ENCODE measurements at places on chromosomes 13 and 19.

GRCh38 chr19:18969931-18970659 is 29.1 kb upstream of the HOMER3 start:
- H3K36me3 ChIP-seq: no peaks in the 10 kb centered on the region
- H3K4me3 ChIP-seq: no peak overlapping the region
- no peak overlapping the region for H3K27ac ChIP-seq
- peaks cover 7% of the 10 kb centered on the region for H3K27me3 ChIP-seq
- peaks cover 4% of the 10 kb centered on the region for H3K4me1 ChIP-seq

GRCh38 chr19:49188626-49189200 is 31.1 kb downstream of the TRPM4 start:
- peaks cover 19% of the 10 kb centered on the region for H3K4me1 ChIP-seq
- no peak for DNase-seq
- peaks cover 2% of the 10 kb centered on the region for H3K36me3 ChIP-seq
- H3K27ac ChIP-seq: peak overlapping the region; percentile 20
- H3K4me3 ChIP-seq: no peak overlapping the region

GRCh38 chr13:31044364-31045285 is 112.2 kb downstream of the TEX26 start:
- H3K27ac ChIP-seq: peak overlapping the region; percentile 74
- peaks cover 16% of the 10 kb centered on the region for H3K27me3 ChIP-seq
- peak; percentile 90 for DNase-seq
- no peaks in the 10 kb centered on the region for H3K36me3 ChIP-seq
- peak overlapping the region; percentile 6 for H3K4me3 ChIP-seq

GRCh38 chr19:49224879-49225278 is 67.3 kb downstream of the TRPM4 start:
- DNase-seq: peak; percentile 59
- H3K27me3 ChIP-seq: peaks cover 8% of the 10 kb centered on the region
- no peak overlapping the region for H3K27ac ChIP-seq
- H3K4me1 ChIP-seq: peaks cover 10% of the 10 kb centered on the region
- no peaks in the 10 kb centered on the region for H3K36me3 ChIP-seq

GRCh38 chr19:49155005-49155819 is at the start of gene HRC:
HRC (minus strand) TSS chr19:49155396; CDS start chr19:49155237, 159 bp downstream.
- H3K36me3 ChIP-seq: no peaks in the 10 kb centered on the region
- no peak within 1 kb of the TSS for H3K4me3 ChIP-seq
- peaks cover 59% of the 10 kb centered on the region for H3K27me3 ChIP-seq
- no peak for DNase-seq
- H3K27ac ChIP-seq: no peak within 1 kb of the TSS

GRCh38 chr19:17424743-17425365 is 5.0 kb downstream of the MVB12A start:
- peaks cover 19% of the 10 kb centered on the region for H3K4me1 ChIP-seq
- peaks cover 12% of the 10 kb centered on the region for H3K36me3 ChIP-seq
- peak; percentile 60 for DNase-seq
- H3K4me3 ChIP-seq: no peak overlapping the region
- no peaks in the 10 kb centered on the region for H3K27me3 ChIP-seq

DNA sequence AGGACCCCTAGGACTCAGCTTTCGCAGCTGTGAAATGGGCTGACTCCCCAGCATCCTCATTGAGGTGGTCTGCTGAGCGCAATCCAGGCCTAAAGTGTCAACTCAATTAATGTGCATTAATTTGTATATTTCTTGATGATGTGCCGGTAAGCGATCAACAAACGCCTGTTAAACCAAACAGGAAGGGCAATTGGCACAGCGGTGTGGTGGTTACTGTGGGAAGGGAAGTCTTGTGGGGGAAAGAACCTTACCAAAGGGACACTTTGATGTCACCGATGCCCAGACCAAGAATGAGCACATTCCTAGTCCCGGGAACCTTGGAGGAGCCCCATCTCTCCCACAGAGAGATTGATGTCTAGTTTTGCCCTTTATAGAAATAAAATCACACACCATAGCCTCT is 1.6 kb downstream of the JAK3 start:
- no peaks in the 10 kb centered on the region for H3K27me3 ChIP-seq
- DNase-seq: peak; percentile 62
- peak overlapping the region; percentile 81 for H3K27ac ChIP-seq
- peak overlapping the region; percentile 91 for H3K4me3 ChIP-seq
- H3K36me3 ChIP-seq: peaks cover 42% of the 10 kb centered on the region
- peaks cover 70% of the 10 kb centered on the region for H3K4me1 ChIP-seq

- DNase-seq: no peak
- H3K4me3 ChIP-seq: no peak overlapping the region
- no peak overlapping the region for H3K27ac ChIP-seq
- no peaks in the 10 kb centered on the region for H3K4me1 ChIP-seq
- H3K36me3 ChIP-seq: no peaks in the 10 kb centered on the region
These were observed 177.3 kb downstream of the DNAJC15 start for GRCh38 chr13:43200736-43201135.

DNA sequence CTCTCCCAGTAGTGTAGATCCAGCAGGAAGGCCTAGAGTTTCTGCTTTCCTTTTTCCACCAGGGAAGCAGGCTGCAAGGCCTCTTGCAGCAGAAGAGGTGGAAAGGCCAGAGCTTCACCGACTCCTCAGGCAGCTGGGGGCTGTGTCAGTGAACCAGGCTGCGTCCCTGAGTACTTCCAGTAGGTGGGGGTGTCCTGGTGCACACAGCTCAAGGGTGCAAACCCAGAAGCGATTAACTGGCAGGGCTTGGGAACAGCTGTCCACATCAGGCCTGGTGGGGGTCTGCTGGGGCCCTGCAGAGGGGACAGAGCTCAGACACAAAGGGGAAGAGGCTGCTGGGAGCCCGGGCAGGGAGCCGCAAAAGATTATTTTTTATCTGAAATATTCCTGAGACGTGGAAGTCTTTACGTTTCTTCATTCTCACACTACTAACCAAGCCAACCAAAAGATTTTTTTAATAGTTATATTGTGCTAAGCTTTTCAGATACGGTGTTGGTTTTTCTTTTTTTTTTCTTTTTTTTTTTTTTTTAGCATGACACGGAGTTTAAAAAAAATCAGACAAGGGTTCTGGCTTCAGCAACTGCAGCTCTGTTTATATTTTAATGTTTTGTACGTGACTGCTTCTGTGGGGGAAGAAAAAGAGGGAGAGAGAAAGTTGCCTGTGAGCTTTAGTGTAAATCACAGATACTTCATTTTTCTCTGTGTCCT is 11.0 kb downstream of the TSHZ3 start:
- H3K4me1 ChIP-seq: peaks cover 21% of the 10 kb centered on the region
- no peaks in the 10 kb centered on the region for H3K36me3 ChIP-seq
- H3K4me3 ChIP-seq: no peak overlapping the region

GRCh38 chr13:48094404-48094780 is 512 bp downstream of the MED4 start:
- H3K36me3 ChIP-seq: peaks cover 12% of the 10 kb centered on the region
- peak overlapping the region; percentile 95 for H3K27ac ChIP-seq
- H3K4me1 ChIP-seq: peaks cover 46% of the 10 kb centered on the region
- peak; percentile 26 for DNase-seq

GRCh38 chr13:32117001-32117400 is 85.4 kb downstream of the FRY start:
- H3K4me1 ChIP-seq: peaks cover 3% of the 10 kb centered on the region
- H3K4me3 ChIP-seq: no peak overlapping the region
- no peaks in the 10 kb centered on the region for H3K36me3 ChIP-seq
- DNase-seq: no peak
- no peak overlapping the region for H3K27ac ChIP-seq

GRCh38 chr19:18062028-18062427 is 24.7 kb downstream of the IL12RB1 start:
- no peak overlapping the region for H3K27ac ChIP-seq
- DNase-seq: no peak
- H3K27me3 ChIP-seq: no peaks in the 10 kb centered on the region

DNA sequence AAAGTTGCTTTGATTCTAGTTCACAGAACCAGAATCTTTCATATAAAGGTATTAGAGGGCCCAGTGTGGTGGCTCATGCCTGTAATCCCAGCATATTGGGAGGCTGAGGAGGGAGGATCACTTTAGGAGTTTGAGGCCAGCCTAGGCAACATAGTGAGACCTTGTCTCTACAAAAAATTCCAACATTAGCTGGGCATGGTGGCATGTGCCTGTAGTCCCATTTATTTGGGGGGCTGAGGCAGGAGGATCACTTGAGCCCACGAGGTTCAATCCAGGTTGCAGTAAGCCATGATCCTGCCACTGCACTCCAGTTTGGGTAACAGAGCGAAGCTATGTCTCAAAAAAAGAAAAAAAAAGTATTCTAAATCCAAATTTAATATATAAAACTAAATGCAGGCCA is 9.1 kb downstream of the LDLR start:
- H3K27ac ChIP-seq: no peak overlapping the region
- DNase-seq: no peak
- peaks cover 78% of the 10 kb centered on the region for H3K36me3 ChIP-seq
- H3K27me3 ChIP-seq: no peaks in the 10 kb centered on the region

DNA sequence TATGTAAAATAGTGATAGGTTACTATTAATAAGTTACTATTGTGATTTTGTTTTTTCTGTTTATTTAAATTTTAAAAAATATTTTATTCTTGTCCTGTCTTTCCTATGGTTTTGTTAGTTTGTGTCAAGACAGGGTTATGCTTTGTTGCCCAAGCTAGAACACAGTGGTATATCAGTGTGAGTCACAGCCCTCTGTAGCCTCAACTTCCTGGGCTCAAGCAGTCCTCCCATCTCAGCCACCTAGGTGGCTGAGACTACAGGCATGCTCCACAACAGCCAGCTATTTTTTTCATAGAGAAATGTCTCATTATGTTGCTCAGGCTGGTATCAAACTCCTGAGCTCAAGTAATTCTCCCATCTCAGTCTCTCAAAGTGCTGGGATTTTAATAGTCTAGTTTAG is 99.5 kb downstream of the ZNF675 start:
- H3K4me3 ChIP-seq: no peak overlapping the region
- H3K27me3 ChIP-seq: no peaks in the 10 kb centered on the region
- no peaks in the 10 kb centered on the region for H3K4me1 ChIP-seq
- H3K27ac ChIP-seq: no peak overlapping the region
- DNase-seq: no peak

DNA sequence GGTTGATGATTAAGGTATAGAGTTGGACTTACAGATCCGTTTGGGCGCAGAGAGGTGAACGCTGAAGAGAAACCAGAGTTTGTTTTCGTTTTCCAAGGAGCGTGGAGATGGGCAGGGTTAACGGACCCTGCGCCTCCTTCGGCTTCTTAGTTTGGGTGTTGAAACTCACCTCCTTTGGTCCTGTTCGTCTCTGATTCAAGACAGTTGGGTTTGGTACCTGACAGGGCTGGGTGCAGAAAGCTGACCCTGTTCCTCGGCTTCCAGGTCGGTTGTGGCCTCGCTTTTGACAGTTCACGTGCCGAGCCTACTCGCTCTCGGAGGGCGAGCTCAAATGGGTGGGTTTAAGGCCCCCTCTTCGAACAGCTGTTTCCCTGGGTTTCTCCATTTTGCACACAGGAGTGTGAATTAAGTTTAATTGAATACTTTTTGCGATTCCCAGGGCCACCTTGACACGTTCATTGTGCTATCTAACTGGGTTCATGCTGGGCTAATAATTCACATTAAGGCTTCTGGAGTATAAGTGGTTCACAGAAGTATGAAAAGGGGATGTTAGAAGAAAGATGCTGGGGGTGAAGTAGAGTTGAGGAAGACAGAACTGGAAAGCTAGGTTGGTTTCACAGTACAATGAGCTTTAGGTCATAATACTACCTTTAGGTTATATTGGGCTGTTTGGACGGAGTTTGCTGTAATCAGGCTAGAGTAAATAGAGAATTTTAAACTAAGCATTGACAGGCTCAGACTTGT is 638 bp downstream of the USPL1 start:
- peak; percentile 56 for DNase-seq
- peaks cover 25% of the 10 kb centered on the region for H3K36me3 ChIP-seq
- H3K4me1 ChIP-seq: peaks cover 39% of the 10 kb centered on the region
- H3K27me3 ChIP-seq: no peaks in the 10 kb centered on the region

- no peak for DNase-seq
- H3K36me3 ChIP-seq: no peaks in the 10 kb centered on the region
- peaks cover 12% of the 10 kb centered on the region for H3K27me3 ChIP-seq
- H3K4me3 ChIP-seq: no peak overlapping the region
- no peak overlapping the region for H3K27ac ChIP-seq
These were observed 18.9 kb upstream of the KCTD15 start for GRCh38 chr19:33777753-33778088.

GRCh38 chr13:32515246-32515645 is 23.3 kb downstream of the N4BP2L2 start:
- H3K36me3 ChIP-seq: peaks cover 47% of the 10 kb centered on the region
- DNase-seq: no peak
- no peak overlapping the region for H3K4me3 ChIP-seq
- H3K27me3 ChIP-seq: no peaks in the 10 kb centered on the region

DNA sequence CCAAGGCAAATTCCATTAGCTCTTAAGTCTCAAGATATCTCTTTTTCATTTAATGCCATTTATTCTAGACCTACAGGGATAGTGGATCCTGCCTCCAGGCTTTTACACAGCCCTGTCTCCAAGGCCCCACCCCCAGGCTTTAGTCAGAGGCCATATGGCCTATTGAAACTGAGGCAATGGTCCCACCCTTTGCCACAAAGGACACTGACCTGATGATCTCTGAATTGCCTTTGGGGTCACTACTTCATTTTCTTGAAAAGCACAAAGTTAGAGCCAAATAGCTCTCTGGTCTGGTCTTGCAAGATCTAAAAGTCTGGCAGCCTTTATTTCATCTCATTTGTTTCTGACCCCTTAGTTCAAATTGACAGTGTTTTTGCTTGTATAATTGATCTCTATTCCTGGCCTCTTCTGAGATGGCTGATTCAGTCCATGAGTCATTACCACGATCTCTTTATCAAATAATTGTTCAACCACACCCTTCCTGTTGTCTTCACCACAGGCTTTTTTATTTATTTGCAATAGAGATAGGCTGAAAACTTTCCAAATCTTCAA is 209.8 kb downstream of the FGF14 start:
- H3K4me1 ChIP-seq: peaks cover 10% of the 10 kb centered on the region
- H3K27ac ChIP-seq: no peak overlapping the region
- DNase-seq: no peak
- H3K27me3 ChIP-seq: no peaks in the 10 kb centered on the region
- no peaks in the 10 kb centered on the region for H3K36me3 ChIP-seq

- H3K4me3 ChIP-seq: no peak overlapping the region
- H3K27ac ChIP-seq: no peak overlapping the region
- DNase-seq: no peak
- H3K36me3 ChIP-seq: no peaks in the 10 kb centered on the region
- no peaks in the 10 kb centered on the region for H3K4me1 ChIP-seq
These were observed 12.0 kb upstream of the DZIP1 start for GRCh38 chr13:95656386-95657015.
